ENCODE measurements at places on chromosomes 7 and 10. TPM values are rescaled to one million over a fixed set of nuclear protein-coding genes. Genes with fewer than 3 reads are reported as not detected.
A peak's percentile ranks its signal among the peaks of the same experiment; 100 is the strongest.

The HMX3 gene
- total RNA-seq = not detected

The DRGX gene
- total RNA-seq = not detected

The ADAM8 gene
- total RNA-seq = 5.1 TPM

The MPP7 gene
- total RNA-seq = 17.1 TPM

The LRWD1 gene
- total RNA-seq = 16.7 TPM

The CLCN1 gene
- not detected for total RNA-seq

The TCERG1L gene
- total RNA-seq = not detected

The LRRC17 gene
- total RNA-seq = 2.0 TPM

DNA sequence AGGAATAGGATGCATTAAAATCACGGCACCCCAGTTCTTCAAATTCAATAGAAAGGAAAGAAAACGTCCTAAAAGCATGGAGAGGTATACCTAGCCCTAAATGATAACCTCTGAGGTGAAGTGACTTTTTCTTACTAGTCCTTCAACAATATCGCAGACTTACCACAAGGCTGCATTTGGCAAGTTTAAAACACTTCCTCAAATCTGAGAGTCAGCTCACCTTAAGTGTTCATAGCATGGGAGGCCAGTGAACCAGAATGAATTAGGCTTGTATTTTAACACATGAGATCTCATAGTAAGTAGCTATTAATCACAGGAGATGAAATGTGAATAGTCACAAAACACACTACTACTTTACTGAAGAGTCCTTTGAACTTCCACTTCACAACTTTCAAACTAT, 124.2 kb downstream of the RNF32 start:
- no peak for DNase-seq

DNA sequence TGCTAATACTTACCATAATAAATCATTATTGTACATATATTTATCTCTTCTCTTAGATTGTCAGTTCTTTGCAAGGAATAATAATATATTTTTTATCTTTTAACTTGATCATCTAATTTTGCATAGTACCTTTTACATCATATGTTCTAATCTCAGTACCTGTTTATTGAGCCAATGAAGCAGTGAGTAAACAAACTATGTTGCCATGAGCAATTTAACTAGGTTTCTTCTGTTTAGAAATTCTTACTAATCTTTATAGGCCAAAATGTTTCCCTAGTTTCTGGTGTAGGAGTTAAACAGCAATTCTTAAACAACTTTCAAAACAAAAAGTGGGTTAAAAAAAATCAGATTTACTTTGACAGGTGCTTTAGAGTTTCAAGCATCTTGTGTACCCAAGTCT, 61.3 kb downstream of the PHYHIPL start:
- no peak for DNase-seq

- DNase-seq = no peak
These were observed 78.1 kb upstream of the RHEB start for GRCh38 chr7:151597541-151598444.

DNA sequence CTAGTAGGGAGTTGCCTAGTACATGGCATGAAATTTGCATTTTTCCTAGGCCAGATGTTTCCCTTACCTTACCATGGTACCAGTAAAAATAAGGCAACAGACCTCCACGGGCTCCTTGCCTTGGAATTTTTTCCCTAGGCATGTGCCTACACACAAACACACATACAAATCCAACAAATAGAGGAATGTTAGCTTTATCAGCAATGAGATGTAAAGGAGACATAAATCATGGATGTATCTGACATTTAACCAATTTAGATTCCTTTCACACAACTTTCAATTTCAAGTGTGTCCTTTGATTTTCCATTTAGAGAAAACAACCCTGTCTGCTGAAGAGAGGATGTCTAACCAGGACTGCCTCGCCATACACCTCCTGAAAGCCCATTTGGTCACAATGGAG, 209.7 kb upstream of the SP4 start:
- no peak for DNase-seq

DNA sequence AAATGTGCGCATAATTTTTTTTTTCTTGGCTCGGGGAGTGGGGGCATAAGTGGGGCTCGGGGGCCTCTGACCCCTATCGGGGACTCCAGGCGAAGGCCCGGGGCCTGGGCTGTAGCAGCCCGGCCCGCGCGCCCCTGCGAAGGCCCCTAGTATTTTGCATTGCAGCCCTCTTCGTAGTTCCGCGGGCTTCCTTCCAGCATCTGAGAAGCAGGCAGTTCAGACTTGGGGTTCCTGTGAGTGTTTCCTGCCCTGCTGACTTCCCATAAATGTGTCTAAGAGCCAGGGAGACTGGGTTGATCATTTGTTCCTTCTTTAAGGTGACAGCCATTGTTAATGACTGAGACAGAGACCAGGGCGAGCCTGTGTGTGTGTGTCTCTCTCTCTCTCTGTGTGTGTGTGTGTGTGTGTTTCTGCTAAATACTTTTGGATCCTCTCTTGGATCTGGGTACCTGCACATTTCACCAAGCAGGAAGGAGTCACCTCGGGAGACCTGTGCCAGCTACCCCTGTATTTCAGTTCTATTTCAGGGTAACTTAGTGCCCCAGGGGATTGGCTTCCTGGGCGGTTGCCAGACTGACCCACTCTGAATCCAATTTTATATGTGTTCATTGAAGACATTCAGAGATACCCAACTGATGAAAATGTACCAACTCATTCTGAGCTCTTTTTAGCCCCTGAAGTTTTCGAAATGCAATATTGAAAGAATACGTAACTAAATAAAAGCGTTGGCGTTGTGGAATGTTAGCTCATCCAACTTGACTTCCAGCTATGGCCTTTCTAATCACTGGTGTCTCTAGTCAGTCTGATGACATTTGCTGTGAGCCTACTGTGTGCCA, 805 bp downstream of the MSRB2 start:
- peak; percentile 70 for DNase-seq

DNA sequence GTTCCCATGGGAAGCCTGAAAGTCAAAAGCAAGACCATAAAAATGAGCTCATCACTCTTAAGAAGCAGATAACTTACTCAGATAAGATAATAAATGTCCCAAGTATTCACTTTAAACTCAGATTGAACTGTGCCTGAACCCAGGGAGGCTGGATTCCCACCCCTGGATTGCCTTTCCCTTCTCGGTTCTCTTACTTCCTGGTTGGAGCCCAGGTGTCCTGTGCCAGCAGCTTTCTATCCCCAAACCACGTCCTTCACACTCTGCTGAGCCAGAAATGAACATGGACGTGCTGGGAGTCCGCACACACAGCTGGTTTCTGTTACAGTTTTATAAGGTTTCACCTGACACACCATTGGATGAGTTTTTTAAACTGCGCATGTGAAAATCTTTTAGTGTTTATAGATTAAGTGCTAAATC, 636.2 kb upstream of the IGFBP3 start:
- DNase-seq = peak; percentile 53

DNA sequence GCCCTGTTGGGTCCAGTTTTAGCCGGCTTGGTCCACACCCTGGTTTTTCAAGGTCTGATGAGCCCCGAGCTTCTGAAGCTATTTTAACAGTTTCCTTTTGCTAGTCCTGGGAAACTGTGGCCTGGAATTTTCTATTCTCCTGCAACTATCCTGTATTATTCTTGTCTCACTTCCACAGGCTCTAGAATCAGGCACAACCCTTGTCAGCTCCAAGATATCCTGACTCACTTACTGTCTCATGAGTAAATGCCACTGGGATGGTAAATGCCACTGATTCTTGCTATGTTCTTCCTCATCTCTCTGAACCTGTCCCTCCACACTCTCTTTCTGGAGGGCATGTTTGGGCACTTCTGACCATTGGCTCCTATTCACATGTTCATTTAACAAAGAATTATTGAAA, 611.5 kb upstream of the IGFBP3 start:
- DNase-seq = no peak

DNA sequence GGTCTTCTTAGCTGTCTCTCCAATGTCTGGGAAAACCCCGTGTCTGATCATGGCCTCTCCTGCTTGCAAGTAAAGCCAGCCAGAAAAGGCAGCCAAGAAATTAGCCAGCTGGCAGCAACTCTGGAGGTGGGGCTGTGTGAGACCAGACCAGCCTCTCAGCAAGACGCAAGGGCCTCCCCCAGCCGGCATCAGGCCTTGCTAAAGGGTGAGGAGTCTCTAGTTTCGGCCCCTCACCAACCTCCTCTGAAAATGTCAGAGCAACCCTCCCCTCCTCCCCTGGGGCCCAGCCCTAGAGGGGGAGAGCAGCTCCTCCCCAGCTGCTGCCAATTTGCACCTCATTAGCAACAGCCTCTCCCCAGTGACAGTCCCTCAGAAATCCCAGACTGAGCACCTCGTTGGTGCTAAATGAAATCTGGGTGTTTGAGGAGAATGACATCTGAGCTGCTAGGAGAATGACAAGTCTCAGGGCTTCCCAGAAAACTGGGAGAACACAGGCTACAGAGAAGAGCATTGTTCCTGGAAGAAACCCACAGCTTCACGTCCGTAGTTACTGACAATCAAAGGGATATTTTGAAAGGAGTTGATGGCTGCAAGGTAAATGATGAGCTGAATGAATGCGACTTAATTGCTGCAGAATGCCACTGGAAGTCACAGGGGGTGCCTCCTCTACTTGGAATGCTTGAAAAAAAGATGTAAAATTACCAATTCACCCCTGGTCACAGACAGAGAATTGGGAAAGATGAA, 25.9 kb downstream of the DGKI start:
- DNase-seq = peak; percentile 29

DNA sequence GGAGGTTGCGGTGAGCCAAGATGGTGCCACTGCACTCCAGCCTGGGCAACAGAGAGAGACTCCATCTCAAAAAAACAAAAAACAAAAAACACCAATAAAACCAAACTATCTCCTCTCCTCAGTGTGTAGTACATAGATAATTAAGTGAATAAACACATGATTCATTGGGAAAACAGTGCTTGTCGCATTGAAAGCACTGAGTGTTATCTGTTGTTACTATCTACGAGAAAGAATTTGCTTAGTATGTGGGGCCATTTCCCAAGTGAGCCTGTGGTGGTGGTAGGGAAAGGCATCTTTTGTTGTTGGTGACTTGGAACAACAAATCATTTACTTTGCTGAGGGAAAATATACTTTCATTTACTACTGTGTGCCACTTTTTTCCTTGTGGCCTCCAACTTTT, 42.6 kb downstream of the RSBN1L start:
- no peak for DNase-seq

GRCh38 chr7:31791881-31792280, 104.9 kb downstream of the PPP1R17 start:
- no peak for DNase-seq

DNA sequence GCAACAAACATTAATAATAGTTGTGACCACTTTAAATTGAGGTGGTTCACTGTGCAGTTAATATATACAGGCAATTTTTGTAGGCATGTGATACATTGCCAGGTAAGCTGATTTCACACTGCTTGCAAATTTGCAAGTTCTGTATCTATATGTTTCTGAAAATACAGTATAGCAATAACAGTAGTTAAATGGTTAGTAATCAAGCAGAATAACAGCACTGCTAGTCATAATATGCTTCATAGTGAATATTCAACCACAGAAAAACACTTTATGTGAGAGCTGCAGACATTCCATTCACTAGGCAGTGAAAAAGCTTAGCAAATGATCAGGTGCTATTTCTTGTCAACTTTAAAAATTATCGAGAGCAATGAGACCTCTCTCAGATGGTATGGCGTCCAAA, 28.9 kb downstream of the SLC26A4 start:
- no peak for DNase-seq

DNA sequence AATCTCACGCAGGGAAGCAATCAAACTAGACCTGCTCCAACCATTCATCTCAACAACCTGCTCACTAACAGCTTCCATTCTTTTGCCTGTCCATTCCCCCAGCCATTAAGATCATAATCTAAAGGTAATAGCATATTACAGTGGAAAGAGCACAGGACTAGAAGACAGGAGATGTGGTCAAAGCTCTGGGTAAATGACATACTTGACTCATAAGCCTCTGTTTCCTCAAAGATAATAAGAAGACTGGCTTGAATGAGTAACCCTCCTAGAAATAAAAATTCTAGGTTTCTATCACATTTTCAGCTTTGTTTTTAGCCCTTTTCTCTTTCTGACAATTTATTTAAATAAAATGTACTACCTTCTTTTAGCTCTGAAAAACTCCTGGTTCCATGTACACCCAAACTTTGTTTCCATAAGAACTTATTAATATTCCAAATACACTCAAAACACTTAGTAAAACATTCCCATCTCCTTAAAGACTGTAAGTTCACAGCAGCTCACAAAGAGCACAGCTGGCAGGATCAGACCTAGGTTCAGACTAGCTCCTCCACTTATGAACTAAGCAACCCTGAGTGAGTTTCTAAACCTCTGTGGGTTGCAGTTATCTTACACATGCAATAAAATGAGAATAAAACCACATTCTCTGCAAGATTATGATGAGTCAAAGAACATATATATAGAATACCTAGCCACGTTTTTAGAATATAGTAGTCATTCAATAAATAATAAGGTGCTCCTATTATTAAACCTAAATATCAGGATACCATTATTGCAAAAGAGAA, 11.6 kb downstream of the FAM204A start:
- DNase-seq = no peak

DNA sequence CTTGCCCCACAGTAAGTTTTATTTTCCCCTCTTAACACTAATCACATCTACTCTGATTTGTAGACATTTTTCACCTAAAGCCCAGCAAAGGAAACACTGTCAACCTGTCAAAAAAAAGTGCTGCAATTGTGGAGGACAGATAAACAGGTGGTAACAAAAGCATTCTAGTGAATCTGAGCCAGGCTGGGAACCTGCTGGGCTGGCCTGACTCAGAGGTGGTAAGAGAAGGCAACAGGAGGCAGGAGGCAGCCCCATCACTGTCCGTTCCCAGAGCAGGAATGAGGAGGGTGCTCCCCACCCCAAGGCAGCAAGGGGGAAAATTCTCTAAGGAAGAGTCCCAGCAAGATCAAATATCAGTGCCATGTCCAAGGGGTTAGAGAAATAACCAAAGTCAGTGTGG, 19.5 kb upstream of the HERPUD2 start:
- DNase-seq = no peak

DNA sequence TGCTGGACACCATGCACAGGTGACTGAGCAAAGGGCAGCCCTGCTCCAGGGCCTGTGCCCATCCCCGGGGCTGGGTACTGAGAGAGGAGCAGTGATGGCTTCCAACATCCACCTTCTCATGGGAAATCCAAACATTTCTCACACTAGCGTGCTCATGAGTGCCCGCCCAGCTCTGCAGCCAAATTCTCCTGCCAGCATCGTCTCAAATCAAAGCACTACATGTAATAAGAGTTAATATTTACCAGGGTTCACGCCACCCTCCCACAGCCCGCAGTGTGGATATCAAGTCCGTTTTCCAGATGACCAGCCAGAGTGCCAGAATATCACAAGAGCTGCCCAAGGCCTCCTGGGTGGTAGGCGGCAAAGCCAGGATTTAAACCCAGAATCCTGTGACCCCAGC, 12.1 kb downstream of the IL15RA start:
- no peak for DNase-seq

DNA sequence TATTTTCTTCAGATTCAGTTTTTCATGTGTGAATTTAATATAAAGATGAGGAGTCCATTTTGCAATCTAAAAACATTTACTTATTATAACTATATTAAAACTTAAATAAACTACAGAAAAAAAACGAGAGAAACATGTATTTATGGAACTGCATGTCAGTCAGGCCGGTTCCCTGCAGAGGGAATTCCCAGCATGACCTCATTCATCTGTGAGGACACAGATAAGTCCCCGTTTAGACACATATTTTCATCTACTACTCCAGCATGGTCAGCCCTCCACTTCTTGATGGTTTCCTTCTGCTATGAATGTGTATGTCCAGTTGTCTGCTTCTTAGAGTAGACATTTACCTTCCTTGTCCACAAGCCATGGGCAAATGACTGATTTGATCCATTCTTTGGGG, 339.1 kb downstream of the SEMA3D start:
- no peak for DNase-seq

- DNase-seq = no peak
These were observed 42.3 kb downstream of the HIP1 start for GRCh38 chr7:75696263-75697037.

GRCh38 chr7:131537571-131537978, 18.9 kb downstream of the PODXL start:
- DNase-seq = no peak

Data from uterus (tissue), 4 donors.